ENCODE measurements at places on chromosomes 7 and 10.

GRCh38 chr10:109892117-109892516 lies 31.2 kb downstream of the XPNPEP1 start:
- DNase-seq, result no peak

DNA sequence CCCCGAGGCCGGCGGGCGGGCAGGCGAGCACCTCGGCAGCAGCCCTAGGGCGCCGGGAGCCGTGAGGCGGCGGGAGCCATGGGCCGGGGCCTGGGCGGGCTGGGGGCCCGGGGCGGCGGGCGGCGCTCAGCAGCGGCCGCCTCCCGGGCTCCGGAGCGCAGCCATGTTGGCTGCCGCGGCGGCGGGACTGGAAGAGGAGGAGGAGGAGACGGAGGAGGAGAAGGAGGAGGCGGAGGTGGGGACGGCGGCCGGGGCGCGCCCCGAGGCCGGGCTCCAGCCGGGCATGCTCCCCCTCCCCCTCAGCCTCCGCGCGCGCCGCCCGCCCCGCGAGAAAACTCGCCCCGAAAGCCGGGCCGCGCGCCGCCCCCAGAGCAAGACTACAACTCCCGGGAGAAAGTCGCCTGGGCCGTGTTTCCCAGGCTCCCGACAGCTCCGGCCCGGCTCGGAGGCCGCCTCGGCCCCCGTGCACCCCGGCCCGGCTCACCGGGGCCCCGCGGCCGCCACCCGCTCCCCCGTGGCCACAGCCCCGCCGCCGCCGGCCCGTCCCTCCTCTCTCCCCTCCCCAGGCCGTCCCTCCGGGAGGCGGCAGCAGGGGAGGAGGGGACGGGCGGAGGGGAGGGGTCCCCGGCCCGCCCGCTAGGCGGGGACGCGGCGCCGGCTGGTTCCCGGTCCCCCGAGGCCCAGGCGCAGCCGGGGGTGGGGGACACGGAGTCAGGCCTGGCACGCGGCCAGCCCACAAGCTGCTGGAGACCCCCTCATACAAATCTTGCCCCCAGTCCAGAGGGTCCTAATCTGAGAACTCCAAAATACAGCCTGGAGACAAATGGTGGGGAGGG lies at the start of gene DLG5:
TSS of gene DLG5 (minus strand) at position 190 of the 836 bp plus-strand sequence. CDS start 235 bp downstream, outside the sequence.
- DNase-seq, result no peak

DNA sequence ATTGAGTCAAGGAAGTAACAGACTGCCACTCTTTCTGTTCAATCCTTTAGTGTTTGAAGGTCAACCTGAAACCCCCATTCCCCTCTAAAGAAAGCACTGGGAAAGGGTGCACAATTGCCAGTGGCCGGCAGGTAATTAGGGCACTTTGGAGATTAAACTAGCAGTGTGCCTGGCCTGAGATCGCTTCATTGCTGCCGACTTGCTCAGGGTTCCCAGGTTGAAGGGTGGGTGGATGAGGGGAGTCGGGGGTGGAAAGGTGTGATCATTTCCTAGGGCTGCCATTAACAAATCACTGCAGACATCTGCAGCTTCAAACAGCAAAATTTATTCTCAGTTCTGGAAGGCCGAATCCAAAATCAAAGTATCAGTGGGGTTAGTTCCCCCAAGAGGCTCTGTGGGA lies 16.3 kb upstream of the BTBD16 start:
- no peak for DNase-seq

DNA sequence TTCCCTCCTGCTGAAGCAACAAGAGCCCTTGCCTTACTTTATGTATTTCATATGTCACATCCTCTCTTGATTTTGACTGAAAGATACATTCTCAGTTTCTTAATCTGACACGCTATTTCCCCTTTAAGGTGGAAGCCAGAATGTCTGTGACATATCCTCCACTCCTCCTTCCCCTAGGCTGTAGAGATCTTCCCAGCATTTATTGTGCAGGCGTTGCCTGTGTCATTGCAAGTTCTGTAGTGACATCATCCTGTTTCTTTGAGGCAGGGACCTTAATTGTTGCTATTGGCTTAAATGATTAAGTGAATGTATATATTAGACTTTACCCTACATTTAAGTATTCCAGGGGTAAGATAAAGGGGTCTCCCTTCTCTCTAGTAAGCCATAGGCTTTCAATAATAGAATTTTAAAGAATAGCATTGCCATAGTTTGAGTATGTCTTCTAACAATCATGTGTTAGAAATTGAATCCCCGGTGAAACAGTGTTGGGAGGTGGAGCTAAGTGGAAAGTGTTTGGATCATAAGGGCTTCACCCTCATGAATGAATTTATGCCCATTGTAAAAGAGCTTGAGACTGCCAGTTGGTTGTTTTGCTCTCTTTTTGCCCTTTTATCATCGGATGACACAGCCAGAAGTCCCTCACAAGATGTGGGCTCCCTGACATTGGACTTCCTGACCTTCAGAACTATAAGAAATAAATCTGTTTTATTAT lies 189.5 kb upstream of the CDC14C start:
- DNase-seq, result no peak

GRCh38 chr10:124248056-124249045 lies 155.0 kb upstream of the CHST15 start:
- DNase-seq, result no peak

GRCh38 chr10:57972783-57973182 lies 294.9 kb downstream of the IPMK start:
- DNase-seq, result no peak

DNA sequence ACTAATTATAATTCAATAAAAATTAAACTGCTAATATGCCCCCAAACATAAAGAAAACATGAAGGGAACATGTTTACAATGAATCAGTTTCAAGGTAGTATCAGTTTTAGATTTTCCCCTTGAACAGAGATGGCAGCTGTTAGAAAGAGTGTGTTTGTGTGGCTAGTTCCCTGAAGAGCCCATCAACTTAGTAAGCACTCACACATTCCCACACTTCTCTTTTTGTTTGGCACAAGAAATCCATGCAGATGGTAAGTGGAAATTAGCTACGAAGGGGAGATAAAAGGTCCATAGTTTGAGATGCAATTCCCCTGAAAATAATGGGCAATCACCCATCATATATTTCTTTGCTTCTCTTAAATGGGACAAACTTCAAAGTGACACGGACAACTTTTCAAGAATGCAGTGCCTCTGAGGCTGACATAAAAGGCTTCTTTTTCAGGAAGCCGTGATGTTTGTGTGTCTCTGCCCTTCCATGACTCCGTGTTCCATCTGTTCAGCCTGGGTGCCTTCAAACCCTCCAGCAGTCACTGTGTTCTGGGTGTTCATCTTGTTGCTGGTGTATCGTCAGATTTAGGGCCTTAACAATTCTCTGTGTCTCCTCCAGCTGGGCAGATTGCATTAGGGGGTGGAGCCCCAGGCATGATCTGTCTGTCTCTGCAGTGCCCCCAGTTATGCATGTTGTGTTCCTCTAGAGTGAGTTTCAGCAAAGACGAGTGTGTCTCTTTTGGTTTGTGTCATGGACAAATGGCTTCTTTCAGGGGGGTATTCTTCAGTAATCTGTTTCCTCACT lies 259.5 kb upstream of the NPY start:
- DNase-seq, result no peak

- no peak for DNase-seq
These were observed 185.6 kb downstream of the PLXNA4 start for GRCh38 chr7:132390705-132391104.

GRCh38 chr10:109974504-109975191 lies 33.1 kb upstream of the ADD3 start:
- DNase-seq, result no peak

- DNase-seq, result peak; percentile 28
These were observed 531.1 kb upstream of the STEAP1 start for GRCh38 chr7:89623018-89623672.

DNA sequence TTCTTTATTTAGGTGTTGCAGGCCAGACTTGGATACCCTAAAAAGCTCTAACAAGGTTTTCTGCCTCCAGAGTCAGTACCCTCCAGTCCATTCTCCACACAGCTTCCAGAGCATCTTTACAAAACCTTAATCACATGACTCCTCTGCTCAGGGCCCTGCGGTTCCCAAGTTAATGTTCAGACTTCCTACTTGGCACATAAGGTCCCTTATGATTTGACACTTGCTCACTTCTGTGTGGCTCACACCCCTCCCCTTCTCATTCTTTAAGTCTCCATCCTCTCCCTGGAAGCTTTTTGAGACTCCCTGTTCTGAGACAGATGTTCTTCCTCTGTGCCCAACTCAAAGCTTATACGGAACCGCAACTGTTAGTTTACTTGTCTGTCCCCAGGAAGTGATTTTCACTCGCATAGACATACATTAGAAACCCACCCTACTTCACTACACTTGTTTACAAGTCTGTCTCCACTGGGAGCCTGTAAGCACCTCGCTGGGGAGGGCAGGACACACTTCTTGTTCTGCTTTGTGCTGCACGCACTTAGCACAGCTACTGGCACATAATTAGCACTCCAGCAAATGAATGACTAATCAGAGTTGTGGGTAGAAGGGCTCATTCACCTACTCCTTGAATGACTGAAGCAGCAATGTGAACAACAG lies 154.3 kb upstream of the LAMB4 start:
- DNase-seq, result no peak

- no peak for DNase-seq
These were observed 22.9 kb downstream of the IKZF1 start for GRCh38 chr7:50327443-50327842.

DNA sequence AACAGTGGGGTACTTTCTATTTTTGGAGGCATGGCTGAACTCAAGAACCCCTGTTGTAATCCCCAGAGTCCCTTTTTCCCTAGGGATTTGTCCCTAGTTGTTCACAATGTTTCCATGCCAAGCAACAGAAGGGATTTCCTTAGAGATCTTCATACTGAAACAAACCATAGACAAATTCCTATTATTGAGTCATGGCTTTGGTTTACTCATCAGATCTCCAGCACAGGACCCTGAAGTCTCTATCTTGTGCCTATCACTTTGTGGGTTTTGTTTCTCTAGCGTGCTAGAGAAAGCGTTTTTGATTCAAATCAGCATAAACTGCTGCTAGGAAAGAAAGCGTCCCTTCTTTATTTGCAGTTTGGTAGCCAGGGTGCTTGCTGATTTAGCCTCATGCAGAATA lies 165.0 kb downstream of the BAMBI start:
- DNase-seq, result no peak

- no peak for DNase-seq
These were observed 133.1 kb upstream of the NPS start for GRCh38 chr10:127415901-127416581.

DNA sequence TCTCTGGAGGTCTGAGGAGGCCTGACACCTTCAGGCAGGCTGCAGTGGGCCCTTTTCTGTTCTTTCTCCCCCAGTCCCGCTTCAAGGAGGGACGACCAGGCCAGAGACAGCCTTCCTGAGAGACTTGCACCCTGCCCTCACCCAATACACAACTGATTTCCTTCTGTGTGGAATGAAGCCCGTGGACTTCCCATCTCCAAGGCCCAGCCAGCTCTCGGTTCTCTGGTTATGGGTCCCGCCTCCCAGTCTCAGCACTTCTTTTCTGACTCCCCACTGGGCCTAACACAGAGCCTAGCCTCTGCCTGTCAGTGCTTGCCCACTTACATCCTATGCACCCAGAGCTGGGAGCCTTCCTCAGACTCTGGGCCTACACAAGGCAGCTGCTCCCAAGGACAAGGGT lies 24.1 kb upstream of the ADCYAP1R1 start:
- no peak for DNase-seq

DNA sequence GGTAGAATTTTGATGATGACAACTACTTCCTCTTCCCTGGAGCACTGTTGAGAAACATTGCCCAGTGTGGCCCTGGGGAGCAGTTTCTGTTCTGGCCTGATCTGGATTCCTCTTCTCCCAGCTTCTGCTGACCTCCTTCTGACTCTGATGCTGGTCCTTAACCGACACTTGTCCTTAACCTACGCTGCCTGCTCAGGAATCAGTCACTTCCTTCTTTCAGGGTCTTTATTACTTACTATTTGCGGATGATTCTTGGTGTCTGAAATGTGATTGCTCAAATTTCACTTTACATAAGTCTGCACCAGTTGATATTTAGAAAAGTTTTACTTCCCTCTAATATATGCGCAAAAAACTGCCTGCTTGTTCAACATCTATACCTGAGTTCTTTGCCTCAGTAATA lies 164.1 kb downstream of the PTEN start:
- DNase-seq, result no peak

DNA sequence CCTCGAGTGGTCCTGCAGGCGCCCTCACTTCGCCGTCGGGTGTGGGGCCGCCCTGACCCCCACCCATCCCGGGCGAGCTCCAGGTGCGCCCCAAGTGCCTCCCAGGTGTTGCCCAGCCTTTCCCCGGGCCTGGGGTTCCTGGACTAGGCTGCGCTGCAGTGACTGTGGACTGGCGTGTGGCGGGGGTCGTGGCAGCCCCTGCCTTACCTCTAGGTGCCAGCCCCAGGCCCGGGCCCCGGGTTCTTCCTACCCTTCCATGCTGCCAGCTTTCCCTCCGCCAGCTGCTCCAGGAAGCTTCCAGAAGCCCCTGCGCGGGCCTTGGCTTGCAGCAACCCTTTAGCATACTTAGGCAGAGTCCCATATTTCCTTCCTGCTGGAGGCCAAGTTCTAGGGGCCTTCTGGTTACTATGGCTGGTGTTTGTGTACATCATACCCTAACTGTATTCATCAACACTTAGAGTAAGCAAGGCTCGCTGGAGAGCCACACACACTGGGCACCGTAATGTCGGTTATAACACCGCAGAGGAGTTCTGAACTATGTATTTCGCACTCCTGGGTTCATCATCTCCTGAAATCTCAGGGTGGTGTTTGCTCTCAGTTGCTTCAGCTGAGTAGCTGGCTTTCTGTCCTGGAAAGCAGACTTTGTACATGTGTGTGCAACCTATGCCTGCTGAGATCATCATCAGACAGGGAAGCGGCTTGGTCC lies 471 bp downstream of the MGMT start:
- peak; percentile 9 for DNase-seq

- peak; percentile 41 for DNase-seq
These were observed 700 bp downstream of the GSAP start for GRCh38 chr7:77415476-77415822.

GRCh38 chr7:116783666-116784318 lies 78.6 kb upstream of the CAPZA2 start:
- no peak for DNase-seq

DNA sequence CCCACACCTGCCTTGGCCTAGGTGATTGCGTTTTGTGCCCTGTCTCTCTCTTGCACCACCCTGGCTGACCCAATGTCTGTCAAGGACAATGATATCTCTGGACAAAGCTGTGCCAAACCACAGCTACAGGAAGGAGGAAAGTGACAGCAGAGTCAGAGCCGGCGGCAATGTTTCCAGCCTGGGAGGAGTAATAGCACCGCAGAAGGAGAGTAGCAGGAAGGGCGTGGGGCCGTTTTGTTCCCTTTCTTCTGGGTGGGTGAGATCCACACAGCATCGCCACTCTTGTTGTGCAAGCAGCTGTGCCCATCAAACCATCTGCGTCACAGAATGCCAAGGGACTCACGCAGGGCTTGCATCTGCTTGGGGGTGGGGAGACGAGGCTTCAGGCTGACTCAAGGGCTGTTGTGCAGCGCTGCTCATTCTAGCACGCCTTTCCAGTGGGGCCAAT lies 341.6 kb upstream of the AUTS2 start:
- DNase-seq, result no peak

DNA sequence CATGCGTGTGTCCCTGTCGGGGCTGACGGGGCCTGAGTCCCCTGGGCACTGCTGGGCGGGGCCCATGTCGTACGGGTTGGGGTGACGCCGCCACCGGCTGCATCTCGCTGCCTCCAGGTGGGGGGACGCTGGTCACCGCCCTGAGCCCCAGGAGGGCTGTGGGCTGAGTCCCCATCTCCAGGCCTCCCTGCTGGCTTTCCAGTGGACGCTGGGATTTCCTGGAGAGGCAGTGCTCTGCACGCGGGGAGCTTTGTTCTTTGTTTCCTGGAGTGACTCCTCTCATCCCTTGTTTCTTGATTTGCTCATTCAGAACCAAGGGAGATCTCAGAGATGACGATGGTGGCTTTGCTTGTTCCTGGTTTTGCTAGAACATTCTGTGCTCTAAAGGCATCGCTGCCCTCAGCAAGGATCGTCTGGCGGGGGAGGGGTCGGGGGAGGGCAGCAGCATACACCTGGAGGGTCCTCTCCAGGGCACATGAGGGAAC lies 21.0 kb downstream of the PWWP2B start:
- no peak for DNase-seq

Measured in CD4-positive, alpha-beta T cell (primary cell).